Stimulated activated CD8-positive, alpha-beta memory T cell treated with anti-CD3 and anti-CD28 coated beads, Interleukin-7, amount 100 ng/mL, for 48 hours (primary cell): ENCODE measurements at places on chromosomes 2 and 18.

- no peak for DNase-seq
These were observed 12.0 kb downstream of the EXOC6B start for GRCh38 chr2:72813841-72814240.

GRCh38 chr2:158665536-158666302 lies 129.4 kb upstream of the DAPL1 start:
- no peak for DNase-seq

DNA sequence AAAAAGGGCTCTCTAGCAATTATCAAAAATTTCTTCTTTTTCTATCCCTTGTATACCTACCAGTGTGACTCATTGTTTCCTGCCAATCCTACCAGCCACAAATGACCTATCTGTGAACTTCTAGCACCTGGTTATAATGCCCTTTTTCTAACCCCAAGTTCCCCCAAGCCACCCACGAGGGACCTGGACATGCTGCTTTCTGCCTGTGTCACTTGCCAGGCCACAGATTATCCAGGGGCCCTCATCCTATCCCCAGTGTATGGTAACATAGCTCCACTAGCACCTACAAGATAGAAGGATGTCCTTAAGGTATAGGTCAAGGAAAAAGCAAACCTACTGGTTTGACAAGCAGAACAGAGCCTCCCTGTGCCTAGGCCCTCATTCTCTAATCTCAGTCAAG lies 26.8 kb downstream of the AAK1 start:
- peak; percentile 17 for DNase-seq

GRCh38 chr2:62511636-62512035 lies 5.6 kb upstream of the TMEM17 start:
- no peak for DNase-seq

GRCh38 chr18:64099244-64099643 lies 49.6 kb downstream of the LINC00305 start:
- no peak for DNase-seq

DNA sequence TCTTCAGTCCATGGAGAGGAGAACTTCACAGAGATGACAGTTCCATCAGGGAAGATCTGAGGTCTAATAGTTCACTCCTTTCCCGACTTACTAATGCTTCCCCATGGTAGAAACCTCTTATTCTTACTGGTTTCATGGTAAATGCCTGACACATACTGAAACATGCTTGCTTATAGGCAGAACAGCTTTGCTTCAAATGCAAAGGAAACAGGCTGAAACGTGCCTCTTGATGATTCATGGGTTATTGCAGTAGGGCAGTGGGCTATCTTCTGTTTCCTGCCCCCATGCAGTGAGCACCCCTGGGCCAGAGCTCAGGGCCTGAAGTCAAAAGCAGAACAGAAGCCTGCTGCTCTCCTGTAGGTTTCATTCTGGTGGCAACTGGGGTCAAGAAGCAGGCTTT lies 223.5 kb downstream of the RDH14 start:
- no peak for DNase-seq

- peak; percentile 39 for DNase-seq
These were observed at the start of gene ARHGAP15 for GRCh38 chr2:143128681-143129580. Gene ARHGAP15 (plus strand): TSS chr2:143129419.

GRCh38 chr2:27085062-27085672 lies 1.4 kb upstream of the KHK start:
- no peak for DNase-seq

GRCh38 chr18:43393174-43393573 lies 115.9 kb upstream of the SYT4 start:
- DNase-seq: no peak

DNA sequence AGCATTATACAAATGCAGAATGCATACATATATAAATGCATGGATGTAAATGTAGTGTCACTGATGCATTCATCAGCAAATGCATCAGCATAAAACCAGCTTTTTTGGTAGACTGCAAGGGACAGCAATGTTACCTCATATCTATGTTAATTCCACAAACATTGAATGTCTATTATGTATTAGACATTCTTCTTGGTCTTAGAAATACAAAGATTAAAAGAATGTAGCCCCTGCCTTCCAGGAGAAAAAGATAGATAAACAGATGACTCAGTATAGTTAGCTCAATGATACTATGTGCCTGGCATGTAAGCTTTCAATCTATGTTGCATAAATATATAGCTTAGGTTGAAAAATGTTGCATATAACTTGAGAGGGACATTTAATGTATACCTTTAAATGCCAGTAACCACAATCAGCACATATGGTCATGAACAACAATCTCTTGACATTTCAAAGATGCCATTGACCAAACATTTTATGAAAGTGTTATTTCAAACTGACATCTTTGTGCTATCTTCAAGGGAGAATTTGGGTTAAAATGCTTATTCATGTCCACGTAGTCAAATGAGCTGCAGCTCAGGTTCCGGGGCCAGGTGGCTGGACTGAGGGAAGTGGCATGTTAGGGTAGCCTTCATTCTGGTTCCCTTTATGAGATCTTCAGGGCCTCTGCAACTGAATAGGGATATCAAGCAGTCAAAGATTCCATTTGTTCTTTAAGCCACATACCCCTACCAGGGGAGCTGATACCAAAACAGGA lies 45.2 kb upstream of the GCG start:
- DNase-seq: no peak

DNA sequence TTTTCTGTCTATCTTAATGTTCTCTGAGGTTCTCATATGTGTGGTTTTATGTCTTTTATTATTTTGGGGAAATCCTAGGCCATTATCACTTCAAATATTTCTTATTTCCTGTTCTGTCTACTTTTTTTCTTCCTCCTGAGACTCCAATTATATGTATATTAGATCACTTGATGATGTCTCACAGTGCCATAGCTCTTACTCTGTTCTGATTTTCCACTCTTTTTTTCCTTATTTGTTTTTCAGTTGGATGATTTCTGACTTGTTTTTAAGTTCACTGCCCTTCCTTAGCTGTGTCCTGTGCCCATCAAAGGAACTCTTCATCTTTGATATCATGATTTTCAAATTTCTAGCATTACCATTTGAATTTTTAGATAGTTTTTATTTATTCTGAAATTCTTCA lies 24.1 kb downstream of the FAM228B start:
- DNase-seq: no peak

GRCh38 chr2:22826703-22827102 lies 558.3 kb upstream of the KLHL29 start:
- no peak for DNase-seq

DNA sequence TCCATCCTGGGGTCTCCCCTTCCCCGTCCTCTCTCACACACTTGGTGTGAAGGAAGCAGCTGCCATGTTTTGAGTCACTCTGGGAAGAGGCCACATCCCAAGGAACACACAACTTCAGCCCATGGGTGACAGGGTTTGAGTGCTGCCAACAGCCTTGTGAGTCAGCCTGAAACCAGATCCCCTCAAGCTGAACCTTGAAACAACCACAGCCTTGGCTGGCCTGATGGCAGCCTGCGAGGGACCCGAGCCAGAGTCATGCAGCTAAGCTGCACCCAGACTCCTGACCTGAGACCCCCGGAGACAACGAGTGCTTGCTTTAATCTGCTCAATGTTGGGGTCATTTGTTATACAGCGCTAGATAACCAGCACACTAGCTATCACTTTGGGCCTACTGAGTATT lies 19.3 kb upstream of the MC2R start:
- DNase-seq: no peak

GRCh38 chr2:104853534-104854497 lies at the start of gene POU3F3:
Gene POU3F3 (plus strand): TSS chr2:104854115. CDS start chr2:104855511, 1,396 bp downstream.
- DNase-seq: peak; percentile 53

- DNase-seq: no peak
These were observed 16.2 kb downstream of the CCDC88A start for GRCh38 chr2:55403256-55403998.

DNA sequence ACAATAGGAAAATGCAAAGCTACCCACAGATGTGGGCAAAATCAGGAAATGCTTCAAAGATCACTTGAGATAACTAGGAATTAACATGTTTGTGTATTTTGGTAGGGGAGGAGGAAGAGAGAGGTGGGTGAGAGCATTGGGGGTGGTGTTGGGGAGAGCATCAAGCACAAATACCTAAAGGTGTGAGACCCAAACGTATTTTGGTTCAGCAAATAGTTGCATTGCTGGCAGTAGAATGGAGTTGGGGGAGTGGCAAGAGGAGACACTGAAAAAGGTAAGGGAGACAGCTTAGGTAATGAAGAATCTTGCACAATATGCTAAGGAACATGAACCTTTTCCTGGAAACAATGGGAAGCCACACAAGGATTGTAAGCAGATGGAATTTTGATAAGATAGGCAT lies 1.5 kb upstream of the PELI1 start:
- DNase-seq: no peak

DNA sequence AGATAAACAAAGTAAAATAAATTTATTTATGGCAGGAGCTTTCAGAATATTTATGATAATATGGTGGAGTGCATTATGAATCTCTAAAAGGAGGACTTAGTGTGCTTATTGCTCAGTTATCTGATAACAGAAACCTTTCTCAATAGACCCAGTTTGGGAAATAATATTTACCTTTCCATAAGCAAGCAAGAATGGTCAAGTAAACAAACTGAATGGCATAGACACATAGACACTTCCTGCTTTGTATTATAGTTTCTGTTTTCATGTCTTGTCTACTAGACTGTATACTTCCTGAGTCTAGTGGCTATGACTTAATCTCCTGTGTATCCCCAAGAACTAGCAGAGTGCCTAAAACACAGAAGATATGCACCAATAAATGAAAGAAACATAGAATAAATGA lies 87.8 kb downstream of the UPP2 start:
- DNase-seq: no peak

DNA sequence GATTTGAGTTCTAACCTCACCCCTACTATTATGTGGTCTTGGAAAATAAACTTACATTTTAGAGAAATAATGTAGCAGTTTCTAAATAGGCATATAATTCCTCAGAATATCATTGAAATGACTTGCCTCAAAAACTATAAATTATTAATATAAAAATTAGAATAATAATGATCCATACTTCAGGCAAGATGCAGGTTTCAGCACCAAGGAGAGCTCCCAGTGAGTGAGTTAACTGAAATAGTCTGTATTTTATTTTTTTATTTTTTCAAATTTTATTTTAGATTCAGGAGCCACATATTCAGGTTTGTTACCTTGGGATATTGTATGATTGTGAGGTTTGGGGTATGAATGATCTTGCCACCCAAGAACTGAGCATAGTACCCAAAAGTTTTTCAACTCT lies 472.2 kb upstream of the DCC start:
- DNase-seq: no peak

- no peak for DNase-seq
These were observed 3.5 kb downstream of the INHBB start for GRCh38 chr2:120349440-120349921.

- no peak for DNase-seq
These were observed 28.9 kb upstream of the NT5DC4 start for GRCh38 chr2:112691881-112692281.

GRCh38 chr18:26471027-26471426 lies 77.3 kb downstream of the KCTD1 start:
- DNase-seq: no peak

DNA sequence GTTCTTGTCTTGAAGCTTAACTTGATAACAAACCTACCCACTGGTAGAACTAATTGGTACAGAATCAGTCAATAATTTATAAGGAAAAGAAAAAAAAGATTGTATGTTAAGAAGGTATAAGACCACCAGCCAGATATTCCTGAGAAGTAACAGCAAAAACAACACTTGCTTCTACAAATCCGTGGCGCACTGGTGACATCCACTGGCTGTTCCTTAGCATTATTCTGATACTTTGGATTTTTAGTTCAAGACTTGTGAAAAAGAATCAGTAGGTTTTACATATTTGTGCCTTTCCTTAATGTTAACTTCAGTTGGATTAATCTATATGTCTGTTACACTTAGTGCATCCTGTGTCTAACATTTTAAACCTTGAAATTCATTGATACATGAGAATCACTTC lies 141.8 kb downstream of the GRB14 start:
- DNase-seq: no peak

DNA sequence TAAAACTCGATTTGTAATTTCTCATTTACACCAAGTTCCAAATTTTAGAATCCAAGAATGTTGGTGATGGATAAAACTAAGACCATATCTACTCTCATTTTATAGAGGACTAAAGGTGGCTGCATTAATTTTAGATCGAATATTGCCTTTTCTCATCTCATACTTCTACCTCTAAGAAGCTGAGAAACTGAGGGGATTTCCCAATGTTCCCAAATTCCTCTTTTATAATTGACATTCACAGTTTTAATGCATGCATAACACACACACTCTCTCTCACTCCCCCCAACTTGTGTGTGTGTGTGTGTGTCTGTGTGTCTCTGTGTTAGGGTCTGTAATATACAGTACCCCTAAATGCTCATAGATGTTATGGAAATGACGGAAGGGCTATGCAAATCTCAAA lies 328.8 kb upstream of the SLC14A2 start:
- no peak for DNase-seq

- no peak for DNase-seq
These were observed at the start of gene CDH2 for GRCh38 chr18:28176948-28177827. Gene CDH2 (minus strand): TSS chr18:28177130. CDS start chr18:28177022, 108 bp downstream.

- no peak for DNase-seq
These were observed 123.5 kb upstream of the BOD1L2 start for GRCh38 chr18:57023275-57023882.

DNA sequence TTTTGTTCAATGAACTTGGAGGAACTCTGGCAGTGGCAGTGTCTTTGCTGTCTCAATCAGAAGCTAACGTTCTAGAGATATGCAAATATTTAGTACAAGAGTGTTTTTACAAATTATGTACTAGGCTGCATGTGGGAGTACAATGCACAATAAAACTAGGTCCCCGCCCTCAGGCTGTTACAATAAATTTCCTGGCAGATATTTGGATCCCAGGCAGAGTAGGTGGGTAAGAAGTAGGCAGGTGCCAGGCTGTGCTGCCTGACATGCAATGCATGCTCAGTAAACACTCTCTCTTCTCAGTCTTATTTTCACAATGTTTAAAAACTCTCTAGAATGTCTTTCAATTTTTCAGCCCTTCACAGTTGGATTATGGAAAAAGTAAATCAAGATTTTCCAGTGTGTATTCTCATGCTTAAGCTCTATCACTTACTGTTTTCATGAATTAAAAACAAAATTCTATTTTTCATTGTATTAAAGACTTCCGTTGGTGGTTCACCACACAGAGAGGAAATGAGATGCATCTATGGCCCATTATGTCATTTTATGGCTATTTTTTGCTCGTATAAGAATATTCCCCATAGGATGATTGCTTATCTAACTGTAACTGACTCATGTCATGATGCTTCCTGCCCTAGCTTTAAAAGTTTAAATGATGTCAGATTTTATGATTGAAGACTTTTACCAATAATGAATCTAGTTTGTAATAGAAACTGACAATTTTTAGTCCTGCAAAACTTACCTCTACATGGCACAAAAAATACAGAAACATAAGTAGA lies 346.1 kb downstream of the RND3 start:
- DNase-seq: no peak

DNA sequence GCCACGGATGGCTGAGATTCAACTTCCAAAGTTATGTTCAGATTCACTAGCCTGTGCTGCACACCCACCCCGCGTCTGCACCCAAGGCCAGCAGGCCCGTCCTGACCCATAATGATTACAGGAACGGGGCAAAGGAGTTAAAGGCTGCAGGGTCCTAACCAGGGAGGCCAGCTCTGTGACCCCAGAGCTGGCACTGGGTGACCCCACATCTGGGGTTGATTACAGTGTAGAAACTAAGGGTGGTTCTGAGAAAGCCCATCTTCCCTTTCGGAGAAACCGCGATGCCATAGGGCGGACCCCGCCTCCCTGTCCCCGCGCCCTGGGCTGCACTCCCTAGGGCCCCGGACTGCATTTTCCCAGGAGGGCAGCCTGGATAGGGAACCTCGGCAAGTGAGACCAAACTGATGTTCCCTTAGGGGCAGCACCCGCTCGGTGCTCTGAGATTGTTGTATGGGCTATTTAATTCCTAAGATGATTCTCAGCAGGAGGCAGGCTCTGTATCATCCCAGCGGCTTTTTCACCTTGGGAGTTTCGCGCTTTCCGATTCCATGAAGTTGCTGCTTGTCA lies 2.2 kb upstream of the GPR148 start:
- no peak for DNase-seq
